ENCODE measurements at places on chromosomes 3 and 15.

DNA sequence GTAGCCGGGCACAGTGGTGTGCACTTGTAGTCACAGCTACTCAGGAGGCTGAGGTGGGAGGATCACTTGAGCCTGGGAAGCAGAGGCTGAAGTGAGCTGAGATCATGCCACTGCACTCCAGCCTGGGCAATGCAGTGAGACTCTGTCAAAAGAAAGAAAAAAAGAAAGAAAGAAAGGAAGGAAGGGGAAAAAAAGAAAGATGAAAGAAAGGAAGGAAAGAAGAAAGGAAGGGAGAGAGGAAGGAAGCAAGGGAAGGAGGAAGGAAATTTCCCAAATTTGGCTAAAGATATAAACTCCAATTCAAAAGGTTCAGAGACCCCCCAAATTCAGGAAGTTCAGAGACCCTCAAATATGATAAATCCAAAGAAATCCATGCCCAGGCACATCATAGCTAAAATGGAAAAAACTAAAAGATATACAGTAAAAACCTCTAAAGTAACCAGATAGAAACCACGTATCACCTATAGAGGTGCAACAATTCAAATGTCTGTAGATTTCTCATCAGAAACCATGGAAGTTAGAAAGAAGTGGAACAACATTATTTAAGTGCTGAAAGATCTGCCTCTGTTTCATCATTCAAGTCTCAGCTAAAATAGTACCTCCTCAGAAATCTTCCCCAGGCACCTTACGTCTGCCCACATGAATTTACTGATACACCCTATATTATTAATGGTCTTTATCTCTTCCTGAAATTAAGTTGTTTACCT lies 10.7 kb downstream of the DET1 start:
- no peak for DNase-seq

DNA sequence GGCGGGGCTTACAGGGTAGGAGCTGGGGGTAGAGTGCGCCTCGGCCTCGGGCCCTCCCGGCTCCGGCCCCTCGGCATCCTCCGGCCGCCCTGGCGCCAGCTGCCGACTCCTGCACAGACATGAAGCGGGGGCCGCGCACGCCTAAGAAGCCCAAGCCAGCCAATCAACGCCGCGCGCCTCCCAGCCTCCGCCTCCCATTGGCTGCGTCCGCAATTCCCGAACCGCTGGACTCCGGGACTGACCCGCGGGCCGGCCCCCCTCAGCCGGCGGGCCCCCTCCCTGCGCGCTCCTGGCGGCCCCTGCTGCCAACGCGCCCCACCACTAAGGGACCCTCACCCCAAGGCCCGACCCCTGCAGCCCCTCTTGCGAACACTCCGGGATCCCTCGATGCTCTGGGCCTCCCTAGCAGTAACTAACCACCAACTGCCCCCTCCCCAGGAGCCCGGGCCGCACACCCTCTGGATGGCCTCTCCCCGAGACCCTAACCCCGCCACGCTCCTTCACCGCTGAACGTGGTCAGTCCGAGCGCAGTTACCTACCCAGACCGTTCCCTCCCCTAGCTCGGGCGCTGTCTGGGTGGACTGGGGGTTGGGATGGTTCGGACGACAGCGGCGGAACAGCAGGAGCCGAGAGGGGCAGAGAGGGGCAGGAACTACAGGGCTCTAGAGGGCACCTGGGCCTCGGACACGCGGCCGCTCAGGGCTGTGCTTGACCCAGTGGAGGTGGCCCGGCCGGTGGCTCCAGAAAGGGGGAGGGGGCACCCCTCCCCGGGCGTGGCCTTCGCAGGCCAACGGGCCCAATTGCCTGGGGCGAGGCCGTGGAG lies 5.0 kb downstream of the GATA2 start:
- DNase-seq, result peak; percentile 45

- DNase-seq, result peak; percentile 32
Measured at GRCh38 chr3:188584162-188584529, 430.2 kb downstream of the LPP start.

- no peak for DNase-seq
Measured at GRCh38 chr15:91679447-91679846, 174.1 kb upstream of the SLCO3A1 start.

DNA sequence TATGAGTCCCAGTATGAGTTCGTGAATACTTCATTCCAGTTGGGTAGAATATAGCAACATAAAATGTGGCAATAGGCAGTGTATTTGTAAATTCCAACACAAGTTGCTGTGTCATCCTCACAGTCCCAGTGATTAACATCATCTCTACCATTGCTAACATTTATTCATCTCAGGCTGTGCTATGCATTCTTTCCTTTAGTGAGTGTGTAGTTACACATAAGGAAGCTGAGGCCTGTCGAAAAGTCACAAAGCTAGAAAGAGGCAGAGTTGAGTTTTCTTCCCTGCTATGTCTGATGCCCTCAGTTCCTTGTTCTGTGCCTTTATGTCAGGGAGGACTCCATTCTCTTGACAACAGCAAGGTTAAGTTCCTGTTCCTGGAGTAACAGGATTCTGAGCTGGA lies 96.4 kb downstream of the FNDC3B start:
- peak; percentile 66 for DNase-seq

DNA sequence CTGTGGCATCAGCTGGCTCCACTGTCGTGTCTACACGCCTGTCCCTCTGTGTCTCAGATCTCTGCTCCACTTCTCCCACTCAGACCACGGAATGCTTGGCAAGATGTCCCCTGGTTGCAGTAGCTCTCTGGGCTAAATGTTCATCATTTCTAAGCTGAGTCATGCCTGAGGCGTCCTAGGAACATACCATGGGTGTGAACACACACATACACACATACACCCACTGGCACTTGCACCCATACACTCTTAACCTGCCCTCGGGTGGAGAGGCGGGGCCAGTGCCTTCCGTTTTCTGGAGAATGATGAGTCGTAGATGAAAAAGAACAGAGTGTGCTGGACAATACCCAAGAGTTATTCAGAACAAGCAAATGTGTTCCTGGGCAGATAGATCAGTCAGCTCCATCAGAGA lies 72.4 kb downstream of the SENP2 start:
- DNase-seq, result peak; percentile 97

DNA sequence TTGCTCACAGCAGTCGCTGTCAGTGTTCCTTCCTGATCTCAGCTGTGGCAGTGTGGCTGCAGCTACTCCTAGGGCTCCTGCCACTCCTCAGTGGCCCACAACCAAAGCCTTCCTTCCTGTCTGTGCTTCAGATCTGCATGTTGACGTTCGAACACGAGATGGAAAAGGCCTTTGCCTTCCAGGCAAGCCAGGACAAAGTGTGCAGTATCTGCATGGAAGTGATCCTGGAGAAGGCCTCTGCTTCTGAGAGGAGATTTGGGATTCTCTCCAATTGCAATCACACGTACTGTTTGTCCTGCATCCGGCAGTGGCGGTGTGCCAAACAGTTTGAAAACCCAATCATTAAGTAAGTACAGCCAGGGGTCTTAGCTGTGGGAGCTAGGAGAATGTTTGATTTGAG lies 17.8 kb downstream of the MKRN2 start:
- DNase-seq, result no peak

- DNase-seq, result no peak
Measured at GRCh38 chr3:141859651-141860050, 16.8 kb upstream of the ATP1B3 start.

- no peak for DNase-seq
Measured at GRCh38 chr3:122392868-122393844, 9.2 kb downstream of the FAM162A start.

- DNase-seq, result no peak
Measured at GRCh38 chr15:35470441-35470840, 75.5 kb downstream of the DPH6 start.

DNA sequence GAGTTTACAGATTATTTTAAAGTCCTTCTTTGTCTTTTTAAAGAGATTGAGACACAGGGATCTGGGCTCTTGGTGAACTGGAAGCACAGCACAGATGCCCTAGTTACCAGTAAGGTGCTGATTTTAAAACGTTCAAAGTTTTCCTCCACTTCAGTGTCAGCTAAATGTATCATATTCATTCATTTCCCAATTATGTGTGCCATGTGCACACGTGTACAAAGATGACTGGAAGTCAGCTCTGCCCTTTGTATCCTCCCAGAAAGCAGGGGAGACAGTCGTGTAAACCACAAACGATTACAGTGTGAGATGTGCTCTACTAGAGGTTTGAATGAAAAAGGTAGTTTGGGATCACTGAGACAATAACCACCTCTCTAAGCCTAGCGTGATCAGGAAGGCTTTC lies 730 bp downstream of the ZKSCAN7 start:
- no peak for DNase-seq

DNA sequence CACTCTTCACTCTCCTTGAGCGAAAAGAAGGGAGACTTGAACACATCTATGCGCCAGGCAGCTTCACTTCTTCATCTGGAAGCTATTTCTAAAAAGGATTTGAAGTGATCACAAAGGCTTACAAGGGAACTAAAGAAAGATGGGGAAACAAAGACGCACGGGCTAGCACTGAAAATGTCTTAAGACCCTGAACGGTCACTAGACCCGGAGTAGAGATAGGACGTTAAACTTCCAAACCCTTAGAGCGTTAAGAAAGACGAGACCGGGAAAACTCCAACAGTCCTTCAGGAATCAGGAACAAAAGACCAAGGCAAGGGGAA lies 47.5 kb upstream of the EPHB3 start:
- DNase-seq, result no peak

DNA sequence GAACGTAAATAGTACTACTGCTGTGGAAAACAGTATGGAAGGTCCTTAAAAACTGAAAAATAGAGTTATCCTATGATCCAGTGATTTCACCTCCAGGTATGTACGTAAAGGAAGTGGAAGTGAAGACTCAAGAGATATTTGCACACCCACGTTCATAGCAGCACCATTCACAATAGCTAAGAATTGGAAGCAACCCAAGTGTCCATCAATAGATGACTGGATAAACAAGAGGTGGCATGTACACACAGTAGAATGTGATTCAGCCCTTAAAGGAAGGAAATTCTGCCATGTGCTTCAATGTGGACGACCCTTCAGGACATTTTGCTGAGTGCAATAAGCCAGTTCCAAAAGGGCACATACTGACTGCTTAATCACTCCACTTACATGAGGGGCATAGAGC lies 188.3 kb downstream of the APBA2 start:
- DNase-seq, result no peak

DNA sequence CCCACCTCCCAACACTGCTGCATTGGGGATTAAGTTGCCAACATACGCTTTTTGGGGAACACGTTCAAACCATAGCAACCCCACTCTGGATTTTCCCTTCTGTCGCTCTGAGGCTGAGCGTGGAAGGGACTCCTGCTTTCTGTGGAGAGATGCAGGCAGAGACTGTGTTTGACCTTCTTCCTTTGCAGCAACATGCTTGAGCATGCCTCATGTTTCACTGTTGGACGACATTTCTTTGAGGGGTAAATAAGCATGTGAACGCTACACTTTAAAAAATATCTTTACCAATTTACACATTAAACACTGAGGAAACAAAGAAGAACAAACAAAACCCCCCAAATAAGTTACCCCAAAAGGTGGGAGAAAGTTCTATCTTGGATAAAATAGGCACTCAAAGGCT lies 14.2 kb upstream of the MAPK6 start:
- DNase-seq, result no peak

GRCh38 chr3:23760871-23761373 lies 44.8 kb upstream of the UBE2E1 start:
- DNase-seq, result no peak

- DNase-seq, result no peak
Measured at GRCh38 chr15:62051166-62051565, 9.1 kb downstream of the VPS13C start.

DNA sequence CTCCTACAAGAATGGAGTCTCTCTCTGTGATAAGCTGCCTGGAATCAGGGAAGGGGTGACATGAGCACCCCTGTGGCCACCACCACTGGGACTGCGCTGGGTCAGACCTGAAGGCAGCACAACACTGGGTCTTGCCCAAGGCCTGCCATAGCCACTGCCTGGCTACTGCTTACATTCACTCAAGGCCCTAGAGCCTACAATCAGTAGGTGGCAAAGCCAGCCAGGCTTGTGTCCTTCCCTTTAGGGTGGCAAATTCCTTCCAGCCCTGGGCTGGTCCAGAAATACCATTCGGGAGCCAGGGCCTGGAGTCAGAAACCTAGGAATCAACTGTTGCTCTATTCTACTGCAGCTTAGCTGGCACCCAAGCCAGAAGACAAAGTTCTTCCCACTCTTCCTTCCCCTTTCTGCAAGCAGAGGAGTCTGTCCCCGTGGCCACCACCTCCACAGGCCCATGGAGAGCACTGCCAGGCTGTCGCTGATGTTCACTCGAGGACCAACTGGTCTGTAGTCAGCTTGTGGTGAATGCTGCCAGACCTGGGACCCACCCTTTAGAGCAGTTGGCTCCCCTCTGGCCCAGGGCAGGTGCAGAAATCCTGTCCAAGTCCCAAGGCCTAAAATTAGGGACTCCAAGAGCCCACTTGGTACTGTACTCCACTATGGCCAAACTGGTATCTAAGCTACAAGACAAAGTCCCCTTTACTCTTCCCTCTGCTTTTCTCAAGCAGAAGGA lies 307.4 kb downstream of the THSD4 start:
- DNase-seq, result no peak

DNA sequence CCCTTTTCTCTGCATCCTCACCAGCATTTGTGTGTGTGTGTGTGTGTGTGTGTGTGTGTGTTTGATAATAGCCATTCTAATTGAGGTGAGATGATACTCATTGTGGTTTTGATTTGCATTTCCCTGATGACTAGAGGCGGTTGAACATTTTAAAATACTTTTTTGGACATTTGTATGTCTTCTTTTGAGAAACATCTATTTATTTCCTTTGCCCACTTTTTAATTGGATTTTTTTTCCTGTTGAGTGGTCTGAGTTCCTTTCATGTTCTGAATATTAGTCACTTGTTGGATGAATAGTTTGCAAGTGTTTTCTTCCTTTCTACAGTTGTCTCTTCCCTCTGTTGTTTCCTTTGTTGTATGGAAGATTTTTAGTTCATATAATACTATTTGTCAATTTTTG lies 54.3 kb upstream of the THSD4 start:
- no peak for DNase-seq
